ENCODE measurements at places on chromosomes 3 and 15.

DNA sequence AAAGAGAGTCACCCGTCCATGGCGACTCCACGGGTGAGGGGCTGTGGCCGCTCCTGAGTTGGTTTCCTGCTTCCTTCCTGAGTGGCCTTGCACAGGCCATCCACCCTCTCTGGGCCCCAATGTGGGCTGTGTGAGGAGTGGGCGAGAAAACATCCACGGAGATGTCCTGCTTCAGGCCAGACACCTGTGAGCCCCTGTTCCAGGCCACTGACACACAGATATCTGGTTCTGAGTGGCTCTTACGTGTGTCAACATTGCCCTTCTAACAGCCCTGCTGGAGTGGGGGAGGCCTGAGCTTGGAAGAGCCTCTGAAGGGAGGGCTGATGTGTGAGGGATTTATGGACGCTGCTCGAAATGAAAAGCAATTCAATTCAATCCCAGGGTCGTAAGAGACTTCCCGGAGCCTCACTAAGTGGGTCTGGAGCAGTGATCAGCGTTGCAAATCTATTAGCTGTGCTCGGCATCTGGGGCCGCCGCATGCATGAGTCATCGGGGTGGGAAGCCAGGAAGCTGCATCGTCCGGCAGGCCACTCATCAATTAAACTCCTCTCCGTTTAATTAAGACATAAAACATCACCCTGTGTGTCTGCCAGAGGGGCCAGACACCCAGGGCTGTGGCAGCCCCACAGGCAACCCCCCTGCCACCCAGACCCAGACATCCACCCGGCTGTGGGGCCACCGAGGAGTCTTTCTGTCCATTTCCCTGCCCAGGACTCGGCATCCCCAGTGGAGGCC lies 20.0 kb upstream of the PRR23E start:
- no peak for DNase-seq

GRCh38 chr15:41935566-41936020 lies 36.8 kb downstream of the EHD4 start:
- DNase-seq, result no peak

DNA sequence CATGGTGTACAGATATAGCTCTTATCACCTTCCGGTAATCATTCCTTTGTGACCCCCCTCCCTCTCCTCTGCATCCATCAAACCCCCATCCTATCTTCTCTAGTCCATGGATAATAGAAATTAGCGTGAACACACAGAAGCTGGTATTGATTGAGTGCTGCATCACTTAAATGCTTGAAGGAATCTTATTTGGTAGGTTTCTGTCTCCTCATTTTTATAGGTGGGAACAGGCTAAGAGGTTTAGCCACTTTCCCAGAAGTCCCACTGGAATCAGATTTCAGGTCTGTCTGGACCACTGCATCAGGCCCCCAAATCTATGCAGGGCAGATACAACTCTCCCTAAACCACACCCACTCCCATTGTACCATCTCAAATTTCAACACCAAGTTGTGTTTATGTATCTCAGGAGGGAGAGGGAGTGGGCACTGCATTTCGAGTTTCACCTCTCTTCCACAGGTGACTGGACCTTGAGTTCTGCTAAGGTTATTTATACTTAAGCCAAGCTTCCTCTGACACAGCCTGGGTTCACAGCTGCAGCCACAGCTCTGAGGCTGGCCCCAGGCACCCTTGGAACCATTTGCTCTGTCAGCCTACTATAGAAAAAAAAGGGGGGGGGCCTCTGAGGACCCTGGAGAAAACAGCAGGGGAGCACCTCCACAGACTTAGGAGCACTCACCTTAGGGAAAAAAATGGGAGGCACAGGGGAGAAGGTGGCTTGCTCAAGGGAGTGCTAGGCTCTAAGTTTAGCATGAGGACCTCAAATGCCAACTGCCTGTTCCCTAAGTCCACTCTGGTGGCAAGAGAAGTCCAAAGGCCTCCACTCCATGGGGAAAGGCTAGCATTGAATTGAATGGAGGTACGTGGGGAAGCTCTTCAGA lies 2.1 kb upstream of the NMB start:
- no peak for DNase-seq

DNA sequence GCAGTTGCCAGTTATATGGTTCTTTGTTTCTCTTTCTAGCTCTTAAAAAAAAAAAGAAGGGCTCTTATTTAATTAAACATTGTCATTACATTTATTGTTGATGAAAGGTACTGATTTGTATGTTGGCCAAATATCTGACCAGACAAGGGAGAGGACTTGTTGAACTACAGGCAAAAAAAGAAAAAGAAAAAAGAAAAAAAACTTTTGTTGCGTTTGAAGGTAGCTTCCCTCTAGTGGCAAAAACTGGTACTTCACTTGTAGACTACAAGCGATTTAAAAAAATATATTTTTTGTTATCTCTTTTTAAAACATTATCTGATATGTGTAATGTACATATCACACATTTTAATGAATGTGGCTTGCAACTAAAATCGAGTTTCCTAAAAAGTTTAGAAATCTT lies 280.6 kb downstream of the ROBO2 start:
- DNase-seq, result no peak

DNA sequence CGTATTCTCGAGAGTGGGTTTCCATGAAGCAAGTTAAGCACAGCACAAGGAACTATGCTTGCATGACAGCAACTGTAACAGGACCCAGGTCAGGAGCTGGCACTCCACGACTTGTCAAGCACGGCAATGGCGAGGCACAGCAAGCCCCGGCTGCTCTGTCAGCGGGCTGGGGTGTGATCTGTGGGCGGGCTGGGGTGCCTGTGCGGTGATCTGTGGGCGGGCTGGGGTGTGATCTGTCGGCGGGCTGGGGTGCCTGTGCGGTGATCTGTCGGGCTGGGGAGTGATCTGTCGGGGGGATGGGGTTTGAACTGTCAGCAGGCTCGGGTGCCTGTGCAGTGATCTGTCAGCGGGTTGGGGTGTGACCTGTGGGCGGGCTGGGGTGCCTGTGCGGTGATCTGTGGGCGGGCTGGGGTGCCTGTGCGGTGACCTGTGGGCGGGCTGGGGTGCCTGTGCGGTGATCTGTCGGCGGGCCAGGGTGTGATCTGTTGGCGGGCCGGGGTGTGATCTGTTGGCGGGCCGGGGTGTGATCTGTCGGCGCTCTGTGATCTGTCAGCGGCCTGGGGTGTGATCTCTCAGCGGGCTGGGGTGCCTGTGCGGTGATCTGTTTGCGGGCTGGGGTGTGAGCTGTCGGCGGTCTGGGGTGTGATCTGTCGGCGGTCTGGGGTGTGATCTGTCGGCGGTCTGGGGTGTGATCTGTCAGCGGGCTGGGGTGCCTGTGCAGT lies 205.7 kb downstream of the XXYLT1 start:
- DNase-seq, result no peak

GRCh38 chr3:134057006-134057653 lies 27.4 kb upstream of the SLCO2A1 start:
- no peak for DNase-seq

DNA sequence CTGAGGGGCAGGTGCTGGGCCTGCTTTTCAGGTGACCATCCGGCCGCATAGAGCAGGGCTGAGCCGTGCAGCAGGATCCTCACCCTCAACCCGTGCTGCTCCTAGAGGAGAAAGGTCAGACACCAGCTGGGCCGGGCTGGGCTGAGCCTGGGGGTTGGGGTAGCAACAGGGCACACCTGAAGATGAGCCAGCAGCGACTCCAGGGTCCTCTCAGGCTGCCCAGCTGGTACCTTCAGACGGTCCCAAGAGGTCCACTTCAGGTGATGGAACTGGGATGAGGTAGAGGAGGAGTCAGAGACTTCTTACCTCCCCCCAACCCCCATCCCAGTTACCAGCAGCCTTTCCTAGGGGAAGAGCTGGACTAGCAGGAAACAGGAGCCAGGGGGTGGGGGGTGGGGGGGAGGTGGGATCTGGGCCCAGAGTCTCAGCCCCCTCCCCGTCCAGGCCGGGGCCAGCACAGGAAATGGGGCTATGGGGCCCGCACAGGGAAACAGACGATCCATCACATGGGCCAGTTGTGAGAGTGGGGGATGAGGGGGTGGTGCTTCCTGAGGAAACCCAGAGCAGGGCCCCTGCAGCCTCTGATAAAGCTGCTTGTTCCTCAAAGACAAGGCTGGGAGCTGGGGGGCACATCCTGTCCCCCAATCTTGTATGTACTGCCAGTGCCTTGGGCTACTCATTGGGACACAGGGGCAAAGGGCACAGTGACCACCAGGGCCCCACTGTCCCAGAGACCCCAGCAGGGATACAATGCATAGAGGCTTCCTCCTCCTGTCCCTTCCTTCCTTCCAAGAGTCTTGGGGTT lies 3.0 kb downstream of the INKA1 start:
- DNase-seq, result no peak

DNA sequence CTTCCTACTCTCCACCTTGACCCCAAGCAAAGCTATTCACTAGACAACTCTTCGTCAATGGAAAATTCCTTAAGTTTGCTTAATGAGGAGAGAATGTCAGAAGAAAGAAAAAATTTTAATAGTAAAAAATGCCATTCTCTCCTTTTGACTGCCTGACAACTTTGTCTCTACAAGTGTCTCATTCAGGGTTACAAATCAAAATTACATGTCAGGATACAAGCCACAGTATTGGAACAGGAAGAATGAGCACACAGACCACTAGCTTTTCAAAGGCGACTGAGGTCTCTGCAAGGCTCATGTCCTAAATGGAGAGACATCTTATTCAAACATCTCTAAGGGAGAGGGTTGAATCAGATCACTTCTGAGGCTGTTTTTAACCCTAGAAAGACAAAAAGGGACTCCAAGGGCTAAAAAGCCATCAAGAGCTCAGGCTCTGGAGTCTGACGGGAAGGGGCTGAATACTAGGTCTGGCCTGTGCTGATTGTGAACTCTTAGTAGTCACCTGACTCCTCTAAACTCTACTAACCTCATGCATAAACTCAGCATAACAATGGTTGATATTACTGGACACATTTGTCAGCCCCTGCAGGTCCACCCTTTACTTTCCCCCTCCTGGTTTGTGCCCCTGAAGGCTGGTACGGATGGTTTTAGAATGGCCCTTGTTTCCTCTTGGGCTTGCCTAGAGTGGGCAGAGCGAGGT lies 12.8 kb upstream of the MEIS2 start:
- DNase-seq, result no peak

- DNase-seq, result no peak
Observed at GRCh38 chr3:108603691-108604090, 14.2 kb downstream of the DZIP3 start.

DNA sequence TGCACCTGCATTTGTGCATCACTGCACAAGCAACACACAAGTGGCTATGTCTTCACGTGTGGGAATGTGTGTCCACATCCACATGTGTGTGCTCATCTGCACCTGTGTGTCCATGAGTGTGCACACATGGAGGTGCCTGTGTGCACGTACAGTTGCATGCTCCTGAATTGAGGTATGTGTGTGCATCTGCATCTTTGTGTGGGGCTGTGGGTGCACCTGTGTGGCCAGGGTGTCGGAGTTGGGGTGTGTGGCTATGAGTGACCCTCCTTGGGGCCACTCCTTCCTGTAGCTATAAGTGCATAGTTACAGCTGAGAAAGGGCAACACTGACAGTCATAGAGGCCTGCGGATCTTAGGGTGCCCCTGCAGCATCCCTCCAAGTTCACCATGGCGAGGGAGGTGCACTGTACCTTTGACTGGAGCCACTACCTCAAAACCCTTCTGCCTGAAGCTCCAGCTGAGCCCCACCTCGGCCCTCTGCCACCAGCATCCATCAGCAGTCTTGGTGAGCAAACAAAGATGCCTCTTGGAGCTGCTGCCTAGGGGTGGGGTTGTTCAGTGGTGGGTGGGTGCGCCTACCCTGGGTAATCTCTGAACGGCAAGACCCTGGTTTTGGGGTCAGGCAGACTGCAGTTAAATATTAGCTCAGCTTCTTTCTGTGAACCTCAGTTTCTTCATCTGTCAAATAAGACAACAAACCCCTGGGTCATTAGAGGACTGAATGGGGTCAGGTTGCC lies 5.2 kb upstream of the HHATL start:
- DNase-seq, result no peak

DNA sequence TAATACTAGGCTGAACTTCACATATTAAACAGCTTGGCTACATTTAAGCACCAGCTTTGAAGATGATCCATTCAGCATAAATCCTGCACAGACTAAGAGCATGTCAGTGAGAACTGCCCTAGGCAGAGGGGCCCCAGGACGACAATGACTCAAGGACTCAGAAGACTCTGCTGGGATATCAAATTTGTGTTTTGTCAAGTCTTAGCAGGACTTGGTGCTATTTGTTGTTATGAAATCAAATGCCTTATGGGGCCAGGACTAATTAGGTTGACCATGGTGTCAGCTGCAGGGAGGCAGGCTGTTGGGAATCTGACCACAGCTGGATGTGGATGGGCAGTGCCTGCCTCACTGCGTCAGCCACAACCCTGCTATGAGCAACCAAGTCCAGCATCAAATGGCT lies 91.8 kb downstream of the RYR3 start:
- no peak for DNase-seq

- DNase-seq, result no peak
Observed at GRCh38 chr3:64190517-64191515, 34.5 kb downstream of the PRICKLE2 start.

DNA sequence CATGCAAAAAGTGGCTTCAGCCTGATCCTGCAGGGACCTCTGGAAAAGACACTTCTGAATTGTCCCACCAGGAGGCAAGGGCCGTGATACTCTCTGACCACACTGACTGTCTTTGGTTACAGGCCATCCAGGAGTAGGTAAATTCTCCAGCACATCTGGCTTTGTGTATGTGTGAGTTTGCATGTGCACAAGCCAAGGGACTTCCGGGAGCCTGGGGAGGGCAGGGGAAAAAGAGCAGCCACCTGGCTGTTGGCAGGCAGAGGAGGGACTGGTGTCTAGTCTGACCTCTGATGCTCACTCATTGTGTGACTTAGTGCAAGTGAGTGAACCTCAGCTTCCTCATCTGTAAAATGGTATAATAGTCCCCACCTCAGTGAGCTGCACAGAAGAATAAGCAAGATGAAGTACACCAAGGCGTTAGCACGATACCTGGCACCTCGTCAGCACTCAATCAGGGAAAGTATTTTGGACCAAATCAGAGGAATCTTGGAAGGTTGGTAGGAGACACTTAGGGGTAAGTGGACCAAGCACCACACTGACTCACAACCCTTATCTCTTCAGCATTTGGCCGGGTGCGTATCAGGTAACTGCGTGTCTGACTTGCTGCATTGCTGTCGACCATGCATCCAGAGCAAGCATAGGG lies 19.1 kb downstream of the KLHL6 start:
- no peak for DNase-seq

- no peak for DNase-seq
Observed at GRCh38 chr3:152317956-152318355, 49.2 kb downstream of the MBNL1 start.

- DNase-seq, result no peak
Observed at GRCh38 chr15:31336593-31337295, 10.1 kb downstream of the KLF13 start.

GRCh38 chr15:85354461-85354860 lies 25.9 kb upstream of the AKAP13 start:
- DNase-seq, result no peak

DNA sequence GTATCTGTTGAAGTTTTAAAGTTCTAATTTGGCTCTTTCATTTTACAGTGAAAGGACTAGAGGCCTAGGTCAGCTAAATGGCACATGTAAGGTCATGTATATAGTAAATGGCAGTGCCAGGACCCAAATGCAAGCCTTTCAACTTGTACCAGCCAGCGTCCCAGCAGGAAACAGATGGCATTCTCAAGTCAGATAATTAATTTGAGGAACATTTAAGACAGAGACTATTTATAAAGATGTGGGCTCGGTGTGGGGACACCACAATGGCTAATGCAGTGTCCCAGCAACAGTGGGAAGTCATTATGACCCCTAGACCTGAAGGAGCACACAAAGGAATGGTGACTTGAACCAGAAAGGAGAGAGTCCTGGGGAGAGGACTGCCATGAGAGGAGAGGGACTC lies 6.1 kb downstream of the MINDY4B start:
- no peak for DNase-seq

GRCh38 chr15:77692614-77693013 lies 59.9 kb upstream of the LINGO1 start:
- DNase-seq, result no peak

Measured in activated T-helper 1 cell treated with anti-CD3 and anti-CD28 coated beads, Interleukin-2, amount 50 U/mL, for 16 hours (primary cell).